ENCODE measurements at places on chromosomes 3 and 15.
A peak's percentile ranks its signal among the peaks of the same experiment; 100 is the strongest.

DNA sequence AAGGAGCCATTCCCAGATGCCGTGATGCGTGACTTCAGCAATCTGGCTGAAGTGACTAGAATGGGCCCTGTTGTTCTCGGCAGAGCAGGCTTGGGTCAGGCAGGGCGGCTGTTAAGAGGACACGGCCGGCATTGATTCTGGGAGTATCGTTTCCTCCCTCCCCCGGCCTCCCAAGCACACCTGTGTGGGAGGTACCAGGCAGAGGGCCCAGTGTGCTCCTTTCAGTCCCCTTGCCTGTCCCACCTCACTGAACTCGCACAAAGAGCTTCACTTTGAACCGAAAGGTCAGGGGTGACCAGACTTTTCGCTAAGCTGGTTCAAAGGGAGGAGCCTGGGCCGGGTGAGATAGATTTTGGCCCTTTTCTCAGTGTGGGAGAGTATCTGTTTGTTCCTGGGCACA, 92.7 kb downstream of the CEMIP start:
- DNase-seq, result no peak

DNA sequence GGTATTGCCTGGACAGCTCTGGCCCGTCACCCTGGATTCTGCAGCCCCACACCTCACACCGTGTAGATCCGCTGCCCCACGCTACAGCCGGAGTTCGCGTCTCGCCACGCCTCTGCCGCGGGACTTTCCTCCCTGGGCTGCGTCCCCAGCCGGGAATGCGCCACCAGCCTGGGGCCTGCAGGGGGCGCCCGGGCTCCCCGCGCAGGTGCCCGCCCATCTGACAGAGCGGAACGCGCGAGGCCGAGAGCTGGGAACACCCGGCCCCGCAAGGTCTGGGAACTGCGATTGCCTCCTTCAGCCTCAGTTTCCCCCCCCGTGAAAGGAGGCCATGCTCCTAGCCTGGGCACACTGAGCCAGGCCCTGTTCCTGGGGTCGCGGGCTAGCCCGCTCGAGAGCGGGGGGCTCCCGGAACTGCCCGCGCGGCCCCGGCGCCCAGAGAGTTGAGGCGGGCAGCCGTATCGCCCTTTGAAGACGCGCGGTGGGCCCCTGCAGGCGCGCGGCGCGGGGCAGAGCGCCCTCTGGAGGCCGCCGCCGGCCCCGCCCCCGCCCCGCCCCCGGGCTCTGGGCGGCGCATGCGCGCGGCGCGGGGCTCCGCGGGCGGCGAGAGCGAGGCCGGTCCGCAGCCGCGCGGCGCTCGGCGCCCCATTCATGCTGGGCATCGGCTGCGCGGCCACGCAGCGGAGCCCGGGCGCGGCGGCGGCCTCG, at the start of gene PLXNA1:
TSS of gene PLXNA1 (plus strand) at position 645 of the 705 bp plus-strand sequence. CDS start 5,479 bp downstream, outside the sequence.
- DNase-seq, result peak; percentile 67

- DNase-seq, result no peak
These were observed 33.5 kb upstream of the HES1 start for GRCh38 chr3:194102436-194102835.

DNA sequence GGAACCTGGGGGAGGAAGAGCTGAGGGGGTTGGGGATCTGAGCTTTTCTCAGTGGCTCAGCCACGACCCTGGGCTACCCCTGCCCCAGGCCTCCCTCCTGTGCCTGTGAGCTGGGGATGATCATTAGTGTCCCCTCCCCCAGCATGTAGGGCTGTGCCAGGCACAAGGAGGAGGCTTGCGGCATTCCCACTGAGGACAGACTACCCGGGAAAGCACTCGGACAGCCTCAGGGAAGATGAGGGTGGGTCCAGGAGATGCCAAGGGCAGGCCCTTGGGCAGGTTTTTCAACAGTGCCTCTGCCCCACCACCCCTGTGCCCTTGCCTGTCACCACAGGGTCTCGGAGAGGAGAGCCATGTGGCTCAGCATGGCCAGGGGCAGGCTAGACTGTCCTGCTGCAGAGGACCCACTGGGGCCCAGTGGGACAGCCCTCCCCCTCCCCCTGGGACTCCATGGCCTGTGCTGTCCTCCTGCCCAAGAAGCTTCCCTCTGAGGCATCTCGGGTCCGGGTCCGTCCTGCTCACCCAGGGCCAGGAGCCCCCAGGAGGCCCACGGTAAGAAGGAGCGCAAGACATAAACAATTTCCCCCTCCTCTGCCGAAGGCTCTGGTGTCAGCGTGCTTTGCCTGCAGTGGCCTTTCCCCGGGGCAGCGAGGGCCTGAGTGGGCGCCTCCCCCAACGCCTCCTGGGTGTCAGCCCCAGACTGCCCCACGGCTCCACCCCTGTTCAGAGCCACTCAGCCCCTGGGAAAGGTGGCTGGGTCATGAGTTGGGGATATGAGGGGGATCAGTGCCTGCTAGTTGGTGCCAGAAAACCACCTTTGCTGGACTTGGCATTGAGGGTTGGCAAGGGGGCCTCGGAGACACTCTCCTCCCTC, 192.5 kb downstream of the GOLGA6L6 start:
- no peak for DNase-seq

- peak; percentile 83 for DNase-seq
These were observed 3.4 kb downstream of the TMCC1 start for GRCh38 chr3:129890125-129890524.

- peak; percentile 57 for DNase-seq
These were observed 721 bp downstream of the MYEF2 start for GRCh38 chr15:48177383-48177765.

DNA sequence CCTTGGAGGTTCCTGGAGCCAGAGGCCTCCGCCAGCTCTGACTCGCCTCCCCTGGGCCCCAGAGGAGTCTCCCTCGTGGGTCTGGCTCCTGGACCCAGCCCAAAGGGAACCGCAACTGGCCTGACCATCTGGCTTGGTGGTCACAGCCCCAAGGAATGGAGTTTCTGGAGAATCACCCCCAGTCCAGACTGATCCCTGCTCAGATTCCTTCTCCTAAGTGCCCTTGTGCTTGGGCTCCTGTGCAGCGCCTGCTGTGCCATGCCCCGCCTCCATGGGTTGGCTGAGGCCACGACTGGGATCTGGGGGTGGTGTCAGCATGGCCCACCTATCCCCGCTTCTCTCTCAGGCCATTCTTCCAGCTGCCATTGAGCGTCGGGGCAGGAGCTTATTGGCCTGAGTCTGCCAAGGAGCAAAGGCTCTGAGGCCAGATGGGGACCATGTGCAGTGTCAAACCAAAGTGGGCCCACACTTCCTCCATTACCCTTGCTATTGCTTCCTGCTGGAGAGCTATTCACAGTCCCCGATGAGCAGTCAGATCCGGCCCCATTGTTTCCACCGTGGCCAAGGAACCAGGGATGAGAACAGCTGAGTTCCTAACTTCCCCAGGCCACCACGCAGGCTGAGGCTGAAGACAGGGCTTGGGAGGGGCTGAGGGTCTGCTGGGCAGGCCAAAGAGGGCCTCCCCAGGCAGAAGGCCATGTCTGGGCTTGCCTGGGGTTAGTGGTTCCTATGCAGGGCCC, 19.0 kb downstream of the CSPG4 start:
- DNase-seq, result no peak

DNA sequence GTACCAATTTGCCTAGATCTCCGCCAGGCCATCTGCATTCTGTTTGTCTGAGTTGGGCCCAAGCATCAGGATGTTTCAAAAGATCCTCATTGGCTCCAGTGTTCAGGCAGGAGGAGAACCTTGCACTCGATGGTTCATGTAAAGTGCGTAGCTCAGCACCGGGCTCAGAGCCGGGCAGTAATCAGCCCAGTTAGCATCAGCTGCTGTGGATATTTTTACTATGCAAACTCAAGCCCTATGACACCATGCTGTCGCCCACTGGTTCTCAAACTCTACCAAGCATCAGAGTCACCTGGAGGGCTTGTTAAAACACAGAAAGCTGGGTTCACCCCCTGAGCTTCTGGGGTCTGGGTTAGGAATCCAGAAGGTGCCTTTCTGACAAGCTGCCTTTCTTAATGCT, 310.8 kb downstream of the SHQ1 start:
- DNase-seq, result no peak

DNA sequence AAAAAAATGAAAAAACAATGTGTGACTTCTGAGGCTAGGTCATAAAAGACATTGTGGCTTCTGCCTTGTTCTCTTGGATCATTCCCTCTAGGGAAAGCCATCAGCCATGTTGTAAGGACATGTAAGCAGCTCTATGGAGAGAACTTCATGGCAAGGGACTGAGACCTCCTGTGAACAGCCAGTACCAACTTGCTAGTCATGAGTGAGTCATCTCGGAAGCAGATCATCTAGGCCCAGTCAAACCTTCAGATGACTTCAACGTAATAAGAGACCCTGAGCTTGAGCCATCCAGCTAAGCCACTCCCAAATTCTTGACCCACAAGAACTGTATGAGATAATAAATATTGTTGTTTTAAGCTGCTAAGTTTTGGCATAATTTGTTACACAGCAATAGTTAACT, 4.9 kb downstream of the MON1A start:
- DNase-seq, result no peak

GRCh38 chr15:48493084-48493762, 152.3 kb downstream of the FBN1 start:
- no peak for DNase-seq

DNA sequence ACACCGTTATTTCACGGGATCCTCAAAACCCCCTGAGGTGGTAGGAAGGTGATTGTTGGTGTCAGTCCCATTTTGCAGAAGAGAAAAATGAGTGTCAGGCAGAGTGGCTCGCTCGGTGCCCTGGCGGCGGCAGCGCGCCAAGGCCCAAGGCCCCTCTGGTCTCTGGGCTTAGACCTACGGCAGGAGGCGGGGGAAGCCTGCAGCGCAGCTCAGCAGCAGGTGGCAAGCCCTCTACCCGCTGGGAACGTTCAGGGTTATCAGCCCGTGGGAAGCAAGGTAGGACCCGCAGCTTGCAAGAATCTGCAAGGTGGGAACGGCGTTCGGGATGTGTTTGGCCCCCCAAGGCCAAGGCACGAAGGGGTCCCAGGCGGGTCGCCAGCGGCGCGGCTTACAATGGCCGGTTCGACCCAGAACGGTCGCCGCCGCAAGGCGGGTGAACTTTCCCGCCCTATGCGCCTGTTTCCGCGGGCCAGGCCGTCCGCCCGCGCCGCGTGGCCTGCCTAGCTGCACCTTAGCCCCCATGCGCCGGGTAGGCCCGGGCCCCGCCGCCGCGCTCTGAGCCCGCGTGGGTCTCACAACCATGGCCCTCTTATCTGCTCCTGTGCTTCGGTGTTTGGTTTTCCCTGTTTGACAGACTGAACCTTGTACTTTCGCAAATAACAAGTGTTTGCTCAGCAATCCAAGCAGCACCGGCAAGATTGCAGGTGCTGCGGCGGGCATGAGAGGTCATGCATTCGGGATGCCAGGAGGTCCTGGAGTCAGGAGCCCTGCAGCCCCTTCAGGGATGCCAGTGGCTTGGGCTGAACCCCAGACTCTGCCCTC, 39.7 kb downstream of the CCNL1 start:
- no peak for DNase-seq

- no peak for DNase-seq
These were observed 5.3 kb downstream of the ARL6IP5 start for GRCh38 chr3:69090021-69090420.
